Activated CD4-positive, alpha-beta T cell treated with anti-CD3 and anti-CD28 coated beads, Interleukin-2, amount 50 U/mL, for 4 hours (primary cell): ENCODE measurements at places on chromosomes 7 and 10.

DNA sequence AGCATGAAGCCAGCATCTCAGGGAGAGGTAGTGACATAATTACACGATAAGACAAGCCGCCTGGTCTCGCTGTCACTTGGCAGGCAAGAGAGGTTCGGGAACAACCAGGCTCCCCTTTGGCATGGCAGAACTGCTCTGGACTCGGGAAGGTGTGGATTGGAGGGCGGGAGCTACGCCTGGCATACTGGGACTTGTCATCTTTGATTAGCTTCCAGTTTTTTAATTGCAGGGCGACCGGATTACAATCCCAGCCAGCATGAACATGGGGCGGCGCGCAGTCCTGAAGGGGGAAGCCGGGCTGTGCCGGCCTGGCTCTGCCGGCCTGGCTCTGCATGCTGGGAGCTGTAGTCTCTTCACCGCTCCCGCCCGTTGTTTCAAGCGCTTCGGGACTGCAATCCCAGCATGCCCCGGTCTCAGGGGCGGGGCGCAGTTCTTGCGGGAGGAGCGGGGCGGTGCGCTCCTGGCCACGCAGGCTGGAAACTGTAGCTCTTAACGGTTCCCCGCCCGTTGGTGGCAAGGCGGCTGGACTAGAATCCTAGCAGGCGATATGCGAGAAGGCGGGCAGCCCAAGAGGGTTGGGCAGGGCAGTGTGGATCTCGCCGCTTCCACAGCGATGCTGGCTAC is 45.5 kb upstream of the ZNF716 start:
- DNase-seq: no peak

DNA sequence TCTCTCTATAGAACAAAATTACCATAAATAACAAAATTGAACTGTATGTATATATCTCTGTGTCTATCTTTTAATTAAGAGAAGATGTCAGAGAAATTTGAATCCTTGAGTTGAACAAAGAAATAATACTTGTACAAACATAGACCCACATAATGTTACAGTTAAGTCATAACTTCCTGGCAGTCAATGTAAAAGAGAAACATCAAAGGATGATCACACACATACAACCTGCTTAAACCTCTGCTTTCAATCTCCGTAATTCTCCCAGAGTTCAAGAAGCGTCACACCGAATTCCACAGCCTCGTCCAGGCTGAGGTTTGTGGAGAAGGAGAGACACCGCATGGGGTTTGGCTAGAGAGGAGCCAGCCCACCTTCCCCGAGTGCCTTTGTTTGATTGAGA is 40.1 kb upstream of the LRRC4 start:
- DNase-seq: no peak

DNA sequence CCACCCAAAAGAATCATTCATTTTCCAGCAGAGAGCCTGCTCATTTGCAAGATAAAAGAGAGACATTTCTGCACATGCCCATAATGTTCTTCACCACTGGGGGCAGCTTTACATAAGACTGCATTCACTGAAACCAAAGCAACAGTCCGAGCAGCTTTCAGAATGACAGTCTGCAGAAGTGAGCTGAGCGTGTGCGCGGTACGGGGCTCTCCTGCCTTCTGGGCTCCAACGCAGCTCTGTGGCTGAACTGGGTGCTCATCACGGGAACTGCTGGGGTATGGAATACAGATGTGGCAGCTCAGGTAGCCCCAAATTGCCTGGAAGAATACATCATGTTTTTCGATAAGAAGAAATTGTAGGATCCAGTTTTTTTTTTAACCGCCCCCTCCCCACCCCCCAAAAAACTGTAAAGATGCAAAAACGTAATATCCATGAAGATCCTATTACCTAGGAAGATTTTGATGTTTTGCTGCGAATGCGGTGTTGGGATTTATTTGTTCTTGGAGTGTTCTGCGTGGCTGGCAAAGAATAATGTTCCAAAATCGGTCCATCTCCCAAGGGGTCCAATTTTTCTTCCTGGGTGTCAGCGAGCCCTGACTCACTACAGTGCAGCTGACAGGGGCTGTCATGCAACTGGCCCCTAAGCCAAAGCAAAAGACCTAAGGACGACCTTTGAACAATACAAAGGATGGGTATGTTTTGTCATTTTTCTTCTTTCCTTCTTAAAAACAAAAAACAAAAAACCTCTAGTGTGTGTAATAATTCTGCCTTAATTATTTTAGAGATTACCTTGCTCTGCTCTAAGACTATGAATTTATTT is at the start of gene LRRTM3:
Gene LRRTM3 (plus strand): TSS at position 141 of the 820 bp plus-strand sequence.
- no peak for DNase-seq

DNA sequence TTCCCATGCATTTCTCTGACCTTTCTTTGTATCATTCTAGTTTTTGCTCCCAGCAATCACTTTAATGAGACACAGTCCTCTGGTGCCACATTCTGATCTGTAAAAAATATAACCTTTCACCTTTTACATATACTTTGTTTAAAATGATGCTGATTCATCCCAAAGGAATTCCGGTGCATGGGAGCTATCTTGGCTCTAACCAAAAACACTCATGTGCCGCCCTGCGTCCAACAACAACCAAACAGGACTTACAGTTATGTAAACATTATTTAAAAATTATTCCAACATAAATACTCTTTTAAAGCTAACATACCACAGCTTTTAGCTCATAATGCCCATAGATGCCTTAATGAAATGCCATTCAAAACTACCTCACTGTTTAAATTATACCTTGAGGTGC is 7.7 kb upstream of the OPALIN start:
- no peak for DNase-seq

GRCh38 chr7:119472408-119473038 is 800.5 kb upstream of the KCND2 start:
- no peak for DNase-seq

DNA sequence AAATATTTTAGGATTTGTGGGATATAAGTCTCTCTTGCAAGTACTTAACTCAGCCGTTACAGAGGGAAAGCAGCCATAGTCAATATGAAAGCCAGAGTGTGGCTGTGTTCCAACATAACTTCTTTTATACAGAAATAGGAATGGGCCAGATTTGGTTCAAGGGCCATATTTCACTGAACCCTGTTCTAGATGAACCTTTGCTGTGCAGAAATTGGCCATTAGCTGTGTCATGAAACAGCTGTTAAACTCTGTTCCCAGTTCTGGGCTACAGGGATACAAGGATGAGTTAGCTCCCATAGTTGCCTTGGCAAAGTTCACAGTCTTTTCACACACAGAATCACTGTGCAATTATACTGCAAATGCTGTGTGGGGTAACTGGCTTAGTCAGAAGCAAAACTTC is 213.9 kb upstream of the LRRN3 start:
- no peak for DNase-seq

GRCh38 chr10:91664426-91664825 is 31.6 kb upstream of the PPP1R3C start:
- DNase-seq: no peak

DNA sequence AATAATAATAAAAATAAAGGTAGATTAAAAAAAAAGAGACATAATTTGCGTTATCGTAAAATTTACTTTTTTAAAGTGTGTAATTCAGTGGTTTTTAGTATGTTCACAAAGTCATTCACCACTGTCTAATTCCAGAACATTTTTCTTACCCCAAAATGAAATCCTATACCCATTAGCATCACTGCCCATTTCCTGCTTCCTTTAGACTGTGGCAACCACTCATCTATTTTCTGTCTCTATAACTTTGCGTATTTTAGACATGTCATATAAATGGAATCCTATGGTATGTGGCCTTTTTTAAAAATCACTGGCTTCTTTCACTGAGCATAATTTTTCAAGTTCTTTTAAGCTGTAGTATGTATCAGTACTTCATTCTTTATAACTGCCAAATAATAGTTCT is 53.6 kb downstream of the KAT6B start:
- DNase-seq: no peak

- DNase-seq: no peak
Measured at GRCh38 chr10:34905200-34905927, 90.3 kb upstream of the PARD3 start.

GRCh38 chr7:44460325-44460724 is 30.1 kb downstream of the NUDCD3 start:
- DNase-seq: peak; percentile 16

DNA sequence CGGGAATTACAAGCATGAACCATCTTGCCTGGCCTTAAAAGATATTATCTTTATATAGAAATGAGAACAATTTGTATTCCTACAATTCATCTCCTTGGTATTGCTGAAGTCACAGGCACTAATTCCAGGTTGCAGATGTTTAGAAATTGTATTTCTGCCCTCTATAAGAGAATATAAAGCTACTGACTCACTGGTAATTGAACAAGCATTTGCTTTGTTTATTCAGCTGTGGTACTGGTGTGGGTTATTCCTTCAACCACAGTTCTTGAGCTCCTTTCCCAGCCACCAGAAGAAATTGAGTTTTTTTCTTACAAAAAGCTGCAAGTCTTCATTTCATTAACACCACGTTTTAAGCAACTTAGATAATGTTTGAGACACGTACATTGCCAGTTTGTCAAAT is 29.0 kb upstream of the MPP7 start:
- DNase-seq: no peak

DNA sequence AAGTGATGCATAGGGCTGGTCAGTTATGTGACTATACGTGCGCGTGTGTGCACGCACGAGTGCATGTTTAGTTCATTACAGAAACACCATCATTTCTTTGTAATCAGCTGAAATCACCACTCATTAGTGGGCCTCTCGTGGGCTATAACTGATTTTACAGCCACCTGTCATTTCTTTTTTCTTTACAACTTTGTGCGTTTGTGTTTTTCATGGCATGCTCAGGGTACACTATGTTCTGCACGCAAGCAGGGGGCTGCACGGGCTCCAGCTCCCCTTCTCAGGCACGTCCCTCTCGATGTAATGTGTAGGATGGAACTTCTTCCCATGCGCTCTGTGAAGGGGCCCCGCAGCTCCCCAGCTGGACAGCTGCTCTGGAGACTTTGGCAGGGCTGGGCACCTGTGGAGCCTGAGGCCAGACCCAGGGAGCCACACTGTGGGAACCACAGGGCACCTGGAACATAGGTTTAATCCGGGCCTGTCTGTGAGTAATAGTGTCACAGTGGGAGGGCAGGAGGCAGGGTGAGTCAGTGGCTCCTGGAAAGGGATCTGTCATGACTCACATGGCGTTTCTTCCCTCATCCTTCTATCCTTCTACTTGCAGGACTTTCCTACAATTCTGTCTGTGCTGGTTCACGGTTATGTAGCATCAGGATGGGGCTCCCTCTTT is 4.9 kb downstream of the GCK start:
- DNase-seq: no peak

- no peak for DNase-seq
Measured at GRCh38 chr7:133437544-133437943, 184.7 kb downstream of the EXOC4 start.

- no peak for DNase-seq
Measured at GRCh38 chr7:123645516-123645915, 10.2 kb upstream of the LMOD2 start.

- no peak for DNase-seq
Measured at GRCh38 chr10:77877441-77878344, 48.9 kb downstream of the DLG5 start.

GRCh38 chr10:130047336-130047735 is 63.3 kb downstream of the C10orf143 start:
- no peak for DNase-seq

GRCh38 chr10:5023177-5023805 is 19.6 kb upstream of the AKR1C2 start:
- no peak for DNase-seq

DNA sequence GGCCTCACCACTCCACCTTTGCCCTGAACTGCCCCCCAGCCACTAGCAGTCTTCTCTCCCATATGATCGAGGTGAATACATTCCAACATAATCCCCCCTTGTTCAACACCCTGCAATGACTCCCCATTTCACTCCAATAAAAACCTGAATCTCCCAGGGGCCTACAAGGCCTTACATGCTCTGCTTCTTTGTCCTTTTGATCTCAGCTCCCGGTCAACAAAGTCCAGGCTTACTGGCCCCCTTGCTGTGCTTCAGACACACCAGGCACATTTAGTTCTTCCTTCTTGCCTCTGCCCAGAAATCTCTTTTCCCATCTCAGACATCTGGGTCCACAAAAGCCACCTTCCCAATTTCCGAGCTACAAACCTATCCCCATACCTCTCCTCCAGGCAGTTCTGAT is 14.0 kb downstream of the MET start:
- no peak for DNase-seq

- no peak for DNase-seq
Measured at GRCh38 chr7:44189286-44189992, at the start of gene GCK. Gene GCK, minus strand, starts transcription at chr7:44189439. Its CDS starts 486 bp downstream, at chr7:44188953.

DNA sequence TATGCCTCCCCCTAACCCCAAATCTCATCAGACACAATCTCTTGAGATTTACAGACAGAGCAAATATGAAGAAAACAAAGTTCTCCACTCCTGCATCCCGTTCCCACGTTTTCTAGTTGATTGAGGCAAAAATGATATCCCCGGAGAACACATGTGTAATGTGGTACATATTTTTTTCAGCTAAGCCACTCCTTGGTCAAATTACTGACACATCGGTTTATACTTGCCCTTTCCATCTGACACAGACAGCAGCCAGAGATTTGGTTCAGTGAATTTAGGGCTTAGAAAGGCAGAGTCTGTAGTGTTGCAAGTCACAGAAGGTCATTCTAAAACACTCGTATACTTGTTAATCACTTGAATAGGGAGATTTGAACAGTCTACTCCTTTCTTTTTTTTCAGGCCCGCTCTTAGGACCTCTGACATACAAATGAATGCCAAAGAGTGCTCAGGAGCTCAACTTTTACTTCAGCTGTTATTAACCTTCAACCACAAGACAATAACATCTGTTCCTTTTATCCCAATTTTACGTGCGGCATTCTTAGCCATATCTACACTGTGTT is 1.8 kb upstream of the DDX50 start:
- DNase-seq: no peak

DNA sequence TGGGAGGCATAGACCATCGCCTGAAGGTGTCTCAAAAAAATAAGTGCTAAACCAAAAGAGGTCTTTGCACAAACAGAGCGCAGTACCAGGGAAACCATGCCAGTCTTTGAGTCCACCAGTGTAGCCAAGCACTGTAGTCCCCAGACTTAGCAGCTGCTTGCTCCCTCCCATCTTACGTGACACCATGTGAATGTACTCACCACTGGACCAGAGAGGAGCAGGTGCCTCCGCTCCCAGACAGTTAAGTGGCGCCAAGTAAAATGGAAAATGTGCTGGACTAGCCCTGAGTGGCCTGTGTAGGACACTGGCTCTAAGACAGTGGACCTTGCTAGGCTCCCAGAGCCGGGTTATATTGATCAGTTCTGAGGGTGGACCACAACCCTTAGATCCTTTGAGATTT is 47.7 kb upstream of the PLEKHA1 start:
- no peak for DNase-seq

- no peak for DNase-seq
Measured at GRCh38 chr7:74302745-74303221, 13.6 kb downstream of the CLIP2 start.

- DNase-seq: no peak
Measured at GRCh38 chr10:73941300-73941699, 30.4 kb downstream of the PLAU start.

- DNase-seq: no peak
Measured at GRCh38 chr10:127736222-127736914, 617 bp upstream of the FOXI2 start.

GRCh38 chr10:52609626-52610240 is 162.9 kb downstream of the MBL2 start:
- DNase-seq: no peak
